Islet precursor cell (in vitro differentiated cells): ENCODE measurements at places on chromosomes 5 and 9.

DNA sequence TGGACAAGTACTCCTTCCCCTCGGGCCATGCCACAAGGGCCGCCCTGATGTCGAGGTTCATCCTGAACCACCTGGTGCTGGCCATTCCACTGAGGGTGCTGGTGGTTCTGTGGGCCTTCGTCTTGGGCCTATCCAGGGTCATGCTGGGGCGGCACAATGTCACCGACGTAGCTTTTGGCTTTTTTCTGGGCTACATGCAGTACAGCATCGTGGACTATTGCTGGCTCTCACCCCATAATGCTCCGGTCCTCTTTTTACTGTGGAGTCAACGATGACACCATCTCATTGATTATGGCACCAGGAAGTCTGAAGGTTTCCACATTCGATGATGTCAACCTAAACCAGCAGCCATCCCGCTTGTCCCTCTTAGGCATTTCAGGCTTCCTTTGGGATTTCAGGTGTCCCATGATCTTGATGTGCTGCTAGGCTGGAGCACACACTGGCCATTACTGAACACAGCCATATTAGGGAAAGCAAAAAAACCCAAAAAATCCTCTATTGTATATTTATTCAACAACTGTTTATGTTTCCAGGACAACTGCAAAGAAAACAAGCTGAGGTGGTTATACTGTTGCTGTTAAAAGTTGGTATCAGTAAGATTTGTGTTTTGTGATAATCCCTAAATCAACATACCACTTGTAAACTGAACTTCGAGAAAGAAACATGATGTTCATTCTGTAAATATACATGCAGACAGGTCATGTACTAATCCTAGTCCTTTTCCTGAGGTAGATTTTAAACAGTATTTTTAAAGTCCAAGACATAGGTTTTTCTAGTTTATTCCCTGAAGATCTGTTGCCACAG lies 1.1 kb downstream of the PLPP6 start:
- no peak for DNase-seq

DNA sequence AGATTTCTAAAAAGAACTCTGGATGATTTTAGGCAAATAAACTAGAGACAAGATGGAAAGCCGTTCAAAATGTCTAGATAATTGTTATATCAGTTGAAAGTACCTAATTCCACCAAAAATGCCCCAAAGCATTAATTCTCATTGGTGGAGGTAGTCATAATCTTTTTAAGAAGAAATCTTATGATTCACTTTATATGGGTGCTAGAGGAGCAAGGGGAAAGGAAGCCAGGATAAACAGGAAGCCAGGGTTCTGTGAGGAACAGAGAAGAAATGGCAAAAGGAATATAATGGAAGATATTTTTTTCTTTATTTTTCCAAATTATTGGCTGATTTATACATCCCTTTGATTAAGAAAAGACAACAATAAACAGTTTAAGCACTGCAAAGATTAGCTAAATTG lies 7.8 kb downstream of the YIPF5 start:
- no peak for DNase-seq

DNA sequence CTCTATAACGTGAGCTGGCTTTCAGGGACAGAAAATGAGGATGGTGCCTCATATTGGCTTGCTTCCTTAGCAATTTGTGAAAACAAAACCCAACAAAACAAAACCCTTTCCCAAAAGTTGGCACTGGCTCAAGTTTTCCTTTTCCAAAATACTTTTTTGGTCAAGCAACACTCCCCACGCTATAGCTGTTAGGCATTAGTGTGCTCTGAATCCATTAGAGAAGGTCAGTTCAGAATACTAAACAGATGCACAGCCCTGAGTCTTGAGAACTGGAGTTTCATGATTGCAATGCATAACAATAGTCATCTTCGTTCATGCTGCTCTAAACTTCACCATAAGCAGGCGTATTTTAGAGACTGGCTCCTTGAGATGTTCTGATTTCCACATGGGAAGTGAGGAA lies 172.0 kb upstream of the KLF9 start:
- DNase-seq: peak; percentile 6

DNA sequence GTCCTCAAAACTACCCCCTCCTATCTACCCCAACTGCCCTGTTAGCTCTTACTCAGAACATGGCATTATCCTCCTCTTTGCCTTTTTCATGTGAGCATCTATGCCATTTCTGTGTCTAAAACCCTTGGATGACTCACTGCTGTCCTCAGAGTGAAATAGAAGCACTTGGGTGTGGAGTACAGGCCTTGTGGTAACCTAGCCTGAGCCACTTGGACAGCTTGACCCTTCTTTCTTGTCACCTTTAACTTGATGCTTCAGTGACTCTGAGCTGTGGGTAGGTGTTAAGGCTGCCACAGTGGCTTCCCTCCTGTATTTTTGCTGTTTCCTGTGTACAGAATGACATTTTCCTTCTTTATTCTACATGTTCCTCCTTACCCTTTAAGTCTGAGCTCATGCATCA lies 391.4 kb downstream of the SH3GL2 start:
- no peak for DNase-seq
